ENCODE measurements at places on chromosomes 12 and 14.

- DNase-seq = no peak
Observed at GRCh38 chr12:18430425-18431048, 169.2 kb downstream of the PIK3C2G start.

- no peak for DNase-seq
Observed at GRCh38 chr12:51346581-51346980, at the start of gene CELA1. Gene CELA1, minus strand, starts transcription at chr12:51346679. Its CDS starts 41 bp downstream, at chr12:51346638.

DNA sequence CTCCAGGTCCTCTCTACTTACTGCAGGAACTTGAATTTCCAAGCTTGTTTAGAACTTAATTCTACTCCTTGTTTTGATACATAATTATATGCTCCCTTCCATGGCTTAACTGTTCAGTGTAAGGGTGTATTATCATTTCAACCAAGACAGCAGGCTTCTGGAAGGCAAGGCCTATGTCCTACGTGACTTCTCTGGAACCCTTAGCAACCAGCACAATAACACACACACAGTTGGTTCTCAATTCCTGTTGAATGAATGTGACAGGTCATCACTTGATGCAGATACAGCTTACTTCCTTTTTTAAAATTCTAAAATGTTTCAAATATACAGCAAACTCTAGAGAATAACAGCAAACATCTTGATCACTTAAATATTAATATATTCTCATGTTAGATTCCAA lies 77.7 kb upstream of the COCH start:
- DNase-seq = no peak

DNA sequence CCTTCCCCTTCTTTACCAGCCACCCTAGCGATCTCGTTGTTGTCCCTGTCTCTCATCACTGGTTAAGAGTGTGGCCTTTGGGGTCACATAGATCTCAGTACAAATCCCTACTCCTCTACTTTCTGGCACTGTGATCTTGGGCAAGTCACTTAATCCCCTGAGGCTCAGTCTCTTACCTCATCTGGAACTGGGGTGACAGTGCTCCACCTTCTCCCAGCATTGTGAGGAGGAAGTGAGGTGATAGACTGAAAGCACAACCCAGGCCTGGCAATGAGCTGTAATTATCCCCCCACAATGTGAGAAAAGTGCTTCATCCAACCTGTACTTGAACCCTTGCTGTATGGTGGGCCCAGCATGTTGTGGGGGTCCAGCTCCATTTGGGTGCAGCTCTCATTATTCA lies 48.0 kb downstream of the IRAK3 start:
- no peak for DNase-seq

- DNase-seq = no peak
Observed at GRCh38 chr12:24038211-24038997, 88.9 kb upstream of the SOX5 start.
